Activated CD8-positive, alpha-beta T cell treated with anti-CD3 and anti-CD28 coated beads for 36 hours (primary cell): ENCODE measurements at places on chromosomes 12 and 14. TPM values are rescaled to one million over a fixed set of nuclear protein-coding genes. Genes with fewer than 3 reads are reported as not detected.

- no peak for DNase-seq
Observed at GRCh38 chr12:5621329-5621728, 189.4 kb downstream of the NTF3 start.

DNA sequence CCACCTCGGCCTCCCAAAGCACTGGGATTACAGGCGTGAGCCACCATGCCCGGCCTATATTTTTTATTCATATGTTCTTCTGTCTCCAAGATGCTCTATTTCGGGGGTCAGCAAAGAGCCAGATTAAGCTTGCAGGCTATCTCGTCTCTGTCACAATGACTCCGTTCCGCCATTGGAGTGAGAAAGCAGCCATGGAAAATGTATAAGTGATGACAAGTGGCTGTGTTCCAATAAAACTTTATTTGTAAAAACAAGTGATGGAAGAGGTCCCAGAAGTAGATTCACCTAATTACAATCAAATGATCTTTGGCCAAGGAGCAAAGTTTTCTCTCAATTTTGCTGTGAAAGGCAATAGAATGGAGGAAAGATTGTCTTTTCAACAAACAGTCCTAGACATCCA, 342.6 kb downstream of the MED13L start:
- DNase-seq: no peak

DNA sequence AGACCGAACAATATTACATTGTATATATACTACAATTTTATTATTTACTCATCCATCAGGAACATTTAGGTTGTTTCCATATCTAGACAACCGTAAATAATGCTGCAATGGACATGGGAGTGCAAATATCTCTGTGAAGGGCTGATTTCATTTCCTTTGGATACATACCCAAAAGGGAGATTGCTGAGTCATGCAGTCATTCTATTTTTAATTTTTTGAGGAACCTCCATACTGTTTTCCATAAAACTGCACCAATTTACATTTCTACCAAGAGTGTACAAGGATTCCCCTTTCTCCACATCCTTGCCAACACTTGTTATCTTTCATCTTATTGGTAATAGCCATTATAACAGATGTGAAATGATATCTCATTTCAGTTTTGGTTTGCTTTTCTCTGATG, 84.7 kb downstream of the SLC41A2 start:
- no peak for DNase-seq

GRCh38 chr14:35783699-35784098, 25.4 kb downstream of the RALGAPA1 start:
- DNase-seq: no peak

SLC4A8 gene
- 1.1 TPM for total RNA-seq

PPM1A gene
- total RNA-seq: 40.5 TPM
